Tracheal epithelial cell (primary cell): ENCODE measurements at places on chromosomes 16 and 17. TPM values are rescaled to one million over a fixed set of nuclear protein-coding genes. Genes with fewer than 3 reads are reported as not detected.

COG8 gene
- 21.9 and 33.2 TPM in 2 replicates for total RNA-seq

B4GALNT2 gene
- 0.24 and 1.3 TPM in 2 replicates for total RNA-seq

GRIN2A gene
- not detected in 2 replicates for total RNA-seq

KRT32 gene
- total RNA-seq = not detected in 2 replicates

MMP25 gene
- under 0.01 and 0.24 TPM in 2 replicates for total RNA-seq
